ENCODE measurements at places on chromosomes 3 and 15.

- DNase-seq, result no peak
Observed at GRCh38 chr3:175356899-175357324, 497.8 kb downstream of the NAALADL2 start.

- DNase-seq, result no peak
Observed at GRCh38 chr3:29384640-29385039, 103.8 kb downstream of the RBMS3 start.

GRCh38 chr3:180977498-180977897, 12.0 kb downstream of the DNAJC19 start:
- DNase-seq, result no peak

- no peak for DNase-seq
Observed at GRCh38 chr15:64251121-64251520, 88.3 kb upstream of the PPIB start.

DNA sequence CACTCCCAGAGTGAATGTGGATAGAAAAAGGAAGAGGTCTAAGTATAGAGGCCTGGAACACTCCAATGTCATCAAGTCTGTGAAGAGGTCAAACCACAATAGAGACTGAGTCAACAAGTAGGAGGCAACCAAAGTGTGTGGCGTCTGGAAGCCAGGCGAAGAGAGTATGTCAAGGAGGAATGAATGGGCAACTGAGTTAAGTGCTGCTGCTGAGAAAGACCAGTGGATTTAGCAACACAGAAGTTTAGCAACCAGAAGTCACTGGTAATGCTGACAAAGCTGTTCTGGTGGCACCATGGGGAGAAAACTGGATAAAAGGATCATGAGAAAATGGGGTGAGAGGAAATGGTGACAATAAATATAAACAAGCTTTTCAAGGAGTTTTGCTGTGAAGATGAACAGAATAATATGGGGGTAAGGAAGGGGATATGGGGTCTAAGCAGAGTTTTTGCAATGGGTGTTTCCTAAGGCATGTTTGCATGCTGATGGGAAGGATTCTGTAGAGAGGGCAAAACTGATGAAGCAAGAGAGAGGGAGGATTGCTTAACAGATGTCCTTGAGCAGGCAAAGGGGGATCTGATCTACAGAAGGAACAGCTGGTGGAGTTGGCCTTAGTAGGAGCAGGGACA, 38.4 kb downstream of the PCOLCE2 start:
- DNase-seq, result no peak

DNA sequence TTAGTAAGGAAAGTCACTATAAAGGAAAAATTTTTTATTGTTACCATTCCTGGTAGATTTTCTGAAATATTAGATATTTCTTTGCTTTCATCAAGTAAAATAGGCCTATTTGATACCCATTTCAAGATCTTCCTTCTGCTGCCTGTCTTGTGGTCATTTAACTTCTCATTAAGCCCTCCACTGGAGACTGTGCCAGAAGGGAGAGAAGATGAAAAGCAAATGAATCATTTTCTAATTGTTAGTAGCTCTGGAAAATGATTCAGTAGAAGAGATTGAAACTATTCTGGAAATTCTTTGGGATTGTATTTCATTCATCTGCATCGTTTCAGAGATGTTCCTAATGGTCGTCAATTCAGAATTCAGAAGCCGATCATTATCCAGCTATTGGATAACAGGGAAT, 3.2 kb downstream of the KCTD6 start:
- no peak for DNase-seq

Data from WTC11 (cell line).